ENCODE measurements at places on chromosomes 5 and 9.
A peak's percentile ranks its signal among the peaks of the same experiment; 100 is the strongest.

DNA sequence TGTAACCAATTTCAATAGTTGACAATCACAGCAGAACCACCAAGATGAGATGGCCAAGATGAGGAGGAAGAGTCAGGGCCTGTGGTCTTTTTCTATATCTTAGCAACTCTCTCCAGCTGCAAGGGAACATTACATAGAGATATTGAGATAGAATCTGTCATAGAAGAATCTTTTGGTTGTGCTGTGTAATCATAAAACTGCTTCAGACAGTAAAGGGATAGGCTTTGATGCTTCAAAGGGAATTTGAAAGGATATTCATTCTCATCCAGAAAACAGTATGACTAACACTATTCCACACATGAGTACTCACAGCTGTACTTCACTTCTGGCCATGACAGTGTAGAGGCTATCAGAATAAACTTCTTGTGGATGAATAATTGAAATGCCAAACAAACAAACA is 145.9 kb downstream of the YIPF5 start:
- no peak for DNase-seq

GRCh38 chr5:54311176-54311677 is 854 bp upstream of the ARL15 start:
- DNase-seq: no peak

GRCh38 chr5:172870291-172870714 is 36.3 kb downstream of the ERGIC1 start:
- DNase-seq: no peak

DNA sequence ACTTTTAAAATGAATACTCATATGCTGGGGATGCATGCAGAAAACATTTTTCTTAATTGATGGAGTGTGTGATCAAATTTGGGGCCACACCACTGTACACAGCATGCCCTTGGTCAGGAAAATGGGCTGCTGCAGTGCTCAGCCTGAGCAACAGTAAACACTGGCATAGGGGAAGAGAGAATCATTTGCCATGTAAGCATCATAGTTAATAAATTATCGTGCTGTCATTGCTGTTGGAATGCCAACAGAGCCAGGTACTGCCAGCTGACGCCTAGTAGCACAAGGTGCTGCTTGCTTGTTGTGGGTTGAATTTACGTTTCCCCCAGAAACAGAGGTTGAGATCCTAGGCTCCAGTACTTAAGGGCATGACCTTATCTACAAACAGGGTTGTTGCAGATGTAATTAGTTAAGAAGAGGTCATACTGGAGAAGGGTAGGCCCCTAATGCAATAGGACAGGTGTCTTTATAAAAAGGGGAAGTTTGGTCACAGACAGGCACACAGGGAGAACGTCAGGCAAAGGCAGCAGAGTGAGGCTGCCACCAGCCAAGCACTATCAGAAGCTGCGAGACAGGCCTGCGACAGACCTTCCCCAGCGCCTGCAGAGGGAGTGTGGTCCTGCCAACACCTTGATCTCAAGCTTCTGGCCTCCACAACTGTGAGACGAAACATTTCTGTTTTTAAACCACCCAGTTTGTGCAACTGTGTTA is 25.3 kb downstream of the DAP start:
- no peak for DNase-seq

- no peak for DNase-seq
Observed at GRCh38 chr9:77614645-77615044, 33.5 kb downstream of the GNA14 start.

DNA sequence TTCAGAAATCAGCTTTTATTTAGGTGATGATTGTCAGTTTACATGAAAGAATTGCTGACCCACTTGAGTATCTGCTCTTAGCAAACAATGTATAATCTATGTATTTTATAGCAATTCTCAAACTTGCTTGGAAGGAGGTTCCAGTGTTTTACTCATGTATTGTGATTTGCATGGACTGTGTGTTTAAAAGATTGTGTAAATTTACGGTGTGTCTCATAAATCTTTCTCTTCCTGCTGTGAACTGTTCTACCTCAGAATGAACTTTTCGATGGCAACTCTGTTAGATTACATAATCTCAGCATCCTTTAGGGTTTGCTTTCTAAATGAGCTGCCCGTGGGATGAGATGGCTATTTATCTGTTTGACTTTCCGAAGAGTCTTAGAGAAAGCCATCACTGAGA is 122.5 kb downstream of the MEF2C start:
- DNase-seq: no peak

DNA sequence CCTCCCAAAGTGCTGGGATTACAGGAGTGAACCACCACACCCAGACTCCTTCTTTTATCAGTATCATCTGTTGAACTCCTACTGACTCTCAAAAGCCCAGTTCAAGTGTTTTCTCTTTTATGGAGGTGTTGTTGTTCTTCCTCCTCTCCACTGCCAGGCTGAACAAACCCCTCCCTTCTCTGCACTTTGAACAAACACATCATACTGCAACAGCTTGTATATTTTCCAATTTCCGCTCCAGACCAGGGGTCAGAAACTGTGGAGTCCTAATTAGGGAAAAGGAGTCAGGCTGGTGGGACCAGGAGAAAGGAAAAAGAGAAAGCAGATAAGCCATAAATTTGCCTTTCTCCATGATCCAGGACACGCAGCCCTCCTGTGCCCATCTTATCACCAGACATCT is 148.1 kb upstream of the HMHB1 start:
- no peak for DNase-seq

DNA sequence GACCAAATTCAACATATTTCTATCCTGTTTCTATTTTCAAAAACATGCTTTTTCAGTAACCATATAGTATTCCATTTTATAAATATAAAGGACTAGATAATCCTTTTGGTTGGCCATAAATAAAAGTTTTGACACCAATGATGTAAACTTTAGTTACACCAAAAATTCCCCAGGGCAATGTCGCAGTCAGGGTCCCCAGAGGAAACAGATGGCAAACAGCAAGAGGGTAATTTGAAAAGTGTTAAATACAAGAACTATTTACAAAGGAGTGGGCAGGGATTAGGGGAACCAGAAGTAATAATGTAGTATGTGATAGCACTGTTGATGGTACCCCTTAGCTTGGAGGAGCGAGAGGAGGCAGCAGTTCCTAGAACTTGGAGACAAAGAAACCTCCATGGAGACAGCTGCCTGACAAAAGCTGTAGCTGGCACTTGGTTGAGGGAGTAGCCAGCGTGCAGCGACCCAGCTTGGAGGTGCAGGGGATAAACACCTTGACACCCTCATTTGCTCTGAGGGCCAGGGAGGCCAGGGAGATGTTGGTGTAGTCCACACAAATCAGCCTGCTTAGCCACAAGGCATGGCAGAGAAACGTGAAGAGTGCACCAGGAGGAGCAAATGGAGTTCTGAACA is 18.3 kb upstream of the MSANTD3 start:
- DNase-seq: no peak

DNA sequence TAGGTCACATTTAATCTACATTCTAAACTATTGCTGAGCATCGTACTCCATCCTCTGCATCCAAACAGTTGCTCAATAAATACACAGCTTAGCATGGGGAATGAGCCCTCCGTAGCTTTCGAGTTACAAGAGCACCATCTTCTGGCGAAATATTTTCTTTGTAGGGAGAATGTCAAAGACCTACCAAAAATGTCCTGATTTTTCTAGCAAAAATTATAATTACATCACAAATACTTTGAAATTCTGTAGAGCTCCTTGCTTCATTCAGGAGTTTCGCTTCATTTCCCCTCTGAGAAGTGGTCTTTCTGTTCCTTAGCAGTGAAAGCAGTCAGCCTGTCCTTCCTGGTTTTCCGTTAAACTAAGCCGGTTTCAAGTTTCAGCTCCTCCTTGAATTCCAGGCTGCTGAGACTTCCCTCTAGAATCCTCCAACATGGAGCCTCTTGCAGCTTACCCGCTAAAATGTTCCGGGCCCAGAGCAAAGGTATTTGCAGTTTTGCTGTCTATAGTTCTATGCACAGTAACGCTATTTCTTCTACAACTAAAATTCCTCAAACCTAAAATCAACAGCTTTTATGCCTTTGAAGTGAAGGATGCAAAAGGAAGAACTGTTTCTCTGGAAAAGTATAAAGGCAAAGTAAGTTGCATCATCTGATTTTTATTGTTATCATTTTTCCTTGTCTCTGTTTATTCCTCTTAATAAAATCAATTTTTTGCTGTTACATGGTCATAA is at the start of gene GPX8:
Gene GPX8 (plus strand): TSS at position 409 of the 730 bp plus-strand sequence. CDS start 22 bp downstream, at position 431.
- peak; percentile 80 for DNase-seq

DNA sequence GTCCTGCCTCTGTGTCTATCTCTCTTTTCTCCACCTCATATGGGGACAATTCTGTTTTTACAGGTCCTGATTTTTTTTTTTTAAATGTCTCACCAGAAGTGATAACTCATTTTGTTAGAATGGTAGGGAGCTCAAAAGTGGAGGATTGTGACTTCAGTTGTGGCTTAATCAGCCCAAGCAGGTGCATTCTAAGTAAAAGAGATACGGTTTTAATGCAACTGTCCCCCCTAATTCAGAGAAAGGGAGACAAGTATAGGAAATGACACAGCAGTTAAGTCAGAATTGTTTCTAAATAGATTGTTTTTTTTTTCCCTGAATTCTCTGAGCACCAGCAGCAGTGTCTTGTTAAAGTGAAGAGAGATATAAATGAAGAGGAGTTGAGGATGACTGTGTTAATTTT is 24.5 kb downstream of the MAST4 start:
- no peak for DNase-seq

DNA sequence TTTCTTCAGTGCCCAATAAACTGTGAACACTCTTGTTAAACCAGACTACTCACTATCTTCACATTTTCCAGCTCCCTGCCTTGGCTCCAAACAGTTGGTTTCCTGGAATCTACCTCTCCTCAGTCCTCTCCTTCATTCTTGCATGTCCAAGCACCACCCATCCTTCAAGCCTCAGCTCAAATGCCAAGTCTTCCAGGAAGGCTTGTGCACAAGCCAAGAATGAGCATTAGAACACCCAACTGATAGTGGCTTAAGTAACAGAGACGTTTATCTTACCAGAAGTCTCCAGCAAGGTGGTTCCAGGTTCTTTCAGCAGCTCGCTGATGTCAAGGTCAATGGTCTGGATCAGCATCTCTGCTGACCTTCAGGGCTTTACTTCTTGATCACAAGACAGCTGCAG is 60.1 kb downstream of the PTPDC1 start:
- DNase-seq: no peak

DNA sequence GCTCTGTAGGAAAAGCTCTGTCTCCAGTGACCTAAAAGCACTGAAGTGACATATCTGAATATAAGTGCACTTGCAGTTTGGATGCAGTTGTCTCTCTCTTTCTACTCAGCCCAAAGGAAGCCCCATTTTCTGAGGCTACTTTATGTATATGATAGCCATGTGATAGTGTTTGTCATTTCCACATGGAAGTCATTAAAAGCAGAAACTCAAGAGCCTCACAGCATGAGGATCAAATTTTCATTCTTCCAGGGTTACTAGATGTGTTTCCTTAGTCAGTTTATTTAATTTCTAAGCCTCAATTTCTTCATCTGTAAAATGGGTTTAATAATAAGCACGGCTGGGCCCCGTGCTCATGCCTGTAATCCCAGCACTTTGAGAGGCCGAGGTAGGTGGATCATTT is 36.7 kb downstream of the RNF44 start:
- DNase-seq: no peak

- no peak for DNase-seq
Observed at GRCh38 chr9:750249-750967, 91.1 kb upstream of the DMRT1 start.

- peak; percentile 41 for DNase-seq
Observed at GRCh38 chr5:172293054-172293744, 9.6 kb upstream of the UBTD2 start.

DNA sequence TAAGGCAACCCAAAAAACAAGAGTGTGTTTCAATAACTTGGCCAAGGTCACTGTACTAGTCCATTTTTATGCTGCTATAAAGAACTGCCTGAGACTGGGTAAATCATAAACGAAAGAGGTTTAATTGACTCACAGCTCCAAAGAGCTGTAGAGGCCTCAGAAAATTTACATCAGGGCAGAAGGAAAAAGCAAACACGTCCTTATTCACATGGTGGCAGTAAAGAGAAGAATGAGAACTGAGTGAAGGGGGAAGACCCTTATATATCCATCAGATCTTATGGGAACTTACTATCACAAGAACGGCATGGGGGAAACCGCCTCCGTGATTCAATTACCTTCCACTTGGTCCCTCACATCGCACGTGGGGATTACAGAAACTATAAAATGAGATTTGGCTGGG is 64.3 kb upstream of the CAMK4 start:
- no peak for DNase-seq

- no peak for DNase-seq
Observed at GRCh38 chr9:114409103-114409780, 21.5 kb upstream of the AKNA start.

DNA sequence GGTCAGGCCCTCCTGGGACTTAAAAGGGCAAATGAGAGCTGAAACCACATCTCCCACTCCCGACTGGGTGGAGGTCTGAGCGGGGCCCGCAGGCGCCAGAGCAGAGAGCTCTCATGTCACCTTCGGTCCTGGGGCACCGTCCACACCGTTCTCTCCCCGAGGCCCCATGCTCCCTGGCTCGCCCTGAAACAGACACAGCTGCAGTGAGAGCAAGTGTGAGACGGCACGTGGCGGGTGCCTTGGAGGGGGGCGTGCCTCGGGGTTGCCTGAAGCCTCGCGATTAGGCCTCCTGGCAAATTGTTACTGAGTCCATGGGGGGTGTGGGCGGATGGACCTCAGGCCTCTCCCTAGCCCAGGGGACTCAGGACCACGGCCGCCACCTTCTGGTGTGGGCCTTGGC is 24.1 kb upstream of the PHYKPL start:
- no peak for DNase-seq

- DNase-seq: no peak
Observed at GRCh38 chr5:41625571-41625970, 115.2 kb upstream of the PLCXD3 start.

DNA sequence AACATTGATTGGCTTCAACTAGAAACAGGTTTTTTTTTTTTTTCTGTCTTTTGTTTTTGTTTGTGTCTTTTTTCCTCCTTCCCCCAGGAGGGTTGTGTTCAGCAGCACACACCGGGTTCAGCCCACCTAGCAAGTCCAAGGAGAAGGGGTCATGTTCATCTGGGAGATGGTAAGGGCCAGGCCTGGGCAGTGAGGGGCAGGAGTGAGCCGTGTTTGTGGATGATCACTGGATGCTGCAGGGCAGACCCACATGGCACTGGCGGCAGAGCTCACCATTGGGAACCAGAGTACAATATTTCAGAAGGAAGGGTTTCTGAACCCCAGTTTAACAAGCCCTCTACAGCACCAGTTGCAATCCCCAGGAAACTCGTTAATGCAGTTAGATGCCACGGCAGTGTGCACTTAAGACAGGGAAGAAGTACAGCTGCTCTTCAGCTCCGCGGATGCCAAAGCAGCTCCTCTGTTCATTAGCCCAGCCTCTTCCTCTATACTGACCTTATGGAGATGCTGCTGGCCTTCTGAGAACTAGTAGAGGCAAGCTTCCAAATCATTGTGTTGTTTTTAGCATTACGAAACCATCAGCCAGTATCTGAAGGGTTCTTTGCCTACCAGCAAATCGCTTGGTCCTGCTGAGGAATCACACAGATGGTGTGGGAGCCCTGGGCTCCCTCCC is 508.2 kb upstream of the WWC1 start:
- no peak for DNase-seq

Measured in urinary bladder (tissue), 4 donors.